Kidney (tissue), 22 donors: ENCODE measurements at places on chromosomes 1 and 21.

- peaks cover 5% of the 10 kb centered on the region for H3K4me1 ChIP-seq
- no peak for DNase-seq
- H3K4me3 ChIP-seq, result no peak overlapping the region
These were observed 143.1 kb downstream of the PHTF1 start for GRCh38 chr1:113616156-113616555.

DNA sequence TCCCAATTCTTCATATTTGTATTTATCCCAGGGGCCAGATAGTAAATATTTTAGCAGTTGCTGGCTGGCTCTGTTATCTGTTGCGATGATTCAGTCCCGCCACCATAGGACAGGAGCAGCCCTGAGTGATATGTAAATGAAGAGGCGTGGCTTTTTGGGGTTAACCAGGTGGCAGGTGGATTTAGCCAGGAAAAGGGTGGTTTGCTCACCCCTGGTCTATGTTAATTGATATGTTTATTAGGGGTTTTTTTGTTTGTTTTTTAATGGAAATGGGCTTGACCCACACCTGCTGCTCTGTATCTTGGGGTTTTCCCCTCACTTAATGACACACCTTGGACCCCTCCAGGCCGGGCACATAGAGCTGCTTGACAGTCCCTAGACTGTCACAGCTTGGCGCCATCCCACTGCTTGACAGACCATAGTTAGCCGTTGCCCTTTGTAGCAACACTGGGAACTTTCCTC lies 62.8 kb downstream of the PIK3CD start:
- DNase-seq, result no peak
- H3K27ac ChIP-seq, result no peak overlapping the region
- H3K4me1 ChIP-seq, result peaks cover 10% of the 10 kb centered on the region
- H3K27me3 ChIP-seq, result no peaks in the 10 kb centered on the region
- H3K4me3 ChIP-seq, result no peak overlapping the region

GRCh38 chr1:226908913-226909312 lies 31.2 kb upstream of the COQ8A start:
- H3K27ac ChIP-seq, result no peak overlapping the region
- H3K36me3 ChIP-seq, result no peaks in the 10 kb centered on the region
- H3K4me1 ChIP-seq, result no peaks in the 10 kb centered on the region
- H3K4me3 ChIP-seq, result no peak overlapping the region

DNA sequence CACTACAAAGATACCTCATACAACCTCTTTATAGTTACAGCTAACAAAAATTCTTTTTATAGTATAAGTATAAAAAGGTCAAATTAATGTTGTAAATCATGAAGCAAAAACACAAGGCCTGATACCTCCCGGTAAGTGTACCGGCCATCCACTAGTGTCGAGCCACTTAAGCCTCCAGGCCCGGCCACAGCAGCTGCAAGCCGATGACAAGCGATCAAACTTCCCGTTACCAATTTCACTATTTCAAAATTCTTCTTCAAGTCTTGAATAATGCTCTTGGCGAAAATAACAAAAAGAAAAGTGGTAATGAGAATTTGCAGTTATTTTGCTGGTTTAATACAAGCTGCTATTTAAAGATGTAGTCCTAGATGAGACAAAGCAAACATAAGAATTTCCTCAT lies 67.6 kb downstream of the USP24 start:
- no peak overlapping the region for H3K4me3 ChIP-seq
- peaks cover 19% of the 10 kb centered on the region for H3K36me3 ChIP-seq
- no peaks in the 10 kb centered on the region for H3K4me1 ChIP-seq
- no peak overlapping the region for H3K27ac ChIP-seq
- H3K27me3 ChIP-seq, result no peaks in the 10 kb centered on the region
- no peak for DNase-seq
